ENCODE measurements at places on chromosomes 5 and 9.

GRCh38 chr5:17021602-17021932, 85.5 kb upstream of the MYO10 start:
- no peak for DNase-seq

- DNase-seq, result no peak
Observed at GRCh38 chr5:172931001-172931536, 28.2 kb upstream of the RPL26L1 start.

DNA sequence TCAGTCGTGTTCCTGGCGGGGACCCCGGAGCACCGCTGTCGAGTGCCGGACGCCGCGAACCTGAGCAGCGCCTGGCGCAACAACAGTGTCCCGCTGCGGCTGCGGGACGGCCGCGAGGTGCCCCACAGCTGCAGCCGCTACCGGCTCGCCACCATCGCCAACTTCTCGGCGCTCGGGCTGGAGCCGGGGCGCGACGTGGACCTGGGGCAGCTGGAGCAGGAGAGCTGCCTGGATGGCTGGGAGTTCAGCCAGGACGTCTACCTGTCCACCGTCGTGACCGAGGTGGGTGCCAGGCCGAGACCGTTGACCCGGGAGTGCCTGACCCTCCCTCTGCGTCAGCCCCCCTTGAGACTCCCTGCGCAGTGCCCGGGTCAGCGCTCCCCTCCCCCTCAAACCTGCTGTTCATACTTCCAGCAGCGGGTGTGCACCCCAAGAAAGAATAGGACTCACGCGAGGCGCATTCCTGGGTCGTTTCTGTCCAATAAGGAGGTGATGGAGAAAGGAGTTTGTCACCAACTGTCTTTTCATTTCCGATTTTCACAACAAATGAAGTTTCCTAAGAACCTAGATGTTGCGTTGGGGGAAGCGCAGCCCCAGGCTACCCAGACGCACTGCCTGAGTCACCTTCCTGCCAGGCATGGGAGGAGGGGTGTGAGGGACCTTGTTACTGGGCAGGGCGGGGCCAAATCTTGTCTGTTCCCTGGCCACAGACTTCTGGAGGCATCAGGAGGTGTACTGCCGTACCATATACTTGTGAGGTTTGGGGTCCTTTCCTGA, 722 bp downstream of the SLC22A4 start:
- DNase-seq, result peak; percentile 34

- DNase-seq, result no peak
Observed at GRCh38 chr9:135278586-135278985, 191.1 kb downstream of the OLFM1 start.

GRCh38 chr9:136089697-136090045, 5.4 kb downstream of the NACC2 start:
- no peak for DNase-seq

DNA sequence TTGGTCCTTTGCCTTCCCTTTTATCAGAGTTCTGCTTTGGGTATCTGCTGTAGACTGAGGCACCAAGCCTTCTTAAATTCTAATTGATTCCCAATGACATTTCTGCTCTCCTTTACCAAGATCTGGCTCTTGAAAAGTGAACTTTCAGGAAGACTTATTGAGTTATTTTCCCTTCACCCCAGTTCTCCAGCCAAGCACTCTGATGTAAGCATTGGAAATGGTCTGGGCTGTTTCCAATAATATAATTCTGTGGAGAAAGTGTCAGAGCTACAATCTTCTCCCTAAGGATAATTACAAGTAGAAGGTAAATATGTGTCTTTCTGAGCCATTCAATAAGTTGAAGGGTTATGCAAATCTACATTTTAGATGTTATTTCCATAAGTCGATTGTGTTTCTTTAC, 30.8 kb downstream of the BTF3 start:
- DNase-seq, result no peak

DNA sequence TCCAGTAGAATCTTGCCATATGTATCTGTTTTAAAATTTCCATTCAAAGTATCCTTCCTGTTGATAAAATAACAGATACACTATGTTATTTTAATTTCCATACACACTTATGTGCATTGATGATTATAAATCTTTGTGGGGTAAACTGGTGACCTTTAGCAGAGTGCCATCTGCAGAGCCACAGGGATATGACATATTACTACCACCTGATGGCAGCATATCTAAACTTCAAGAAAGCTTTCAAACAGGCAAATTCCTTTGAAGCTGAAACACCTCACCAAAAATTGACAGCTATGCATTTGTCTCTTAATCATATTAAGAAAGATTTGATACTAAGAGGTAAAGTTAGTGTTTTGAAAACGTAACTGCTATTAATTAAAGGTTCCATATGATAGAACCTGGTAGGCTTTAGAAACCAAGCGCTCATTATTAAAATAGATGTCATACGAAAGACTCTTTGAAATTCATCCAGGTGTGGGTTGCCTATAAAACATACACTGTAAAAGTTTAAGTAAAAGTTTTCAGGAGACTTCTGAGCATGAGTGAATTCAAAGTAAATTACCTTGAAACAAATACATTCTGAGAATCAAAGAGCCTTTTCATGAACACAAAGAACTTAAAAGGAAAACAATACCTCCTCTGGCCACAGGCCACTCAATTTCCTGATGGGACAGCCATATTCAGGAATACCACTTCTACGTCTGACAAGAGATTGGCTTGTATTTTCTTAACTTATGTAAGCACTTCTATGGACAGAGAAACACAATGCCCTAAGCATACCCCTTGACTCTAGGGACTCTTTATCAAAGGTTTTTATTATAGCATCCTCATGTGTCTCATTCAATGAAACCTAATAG, 93.3 kb downstream of the KIAA0825 start:
- DNase-seq, result no peak

DNA sequence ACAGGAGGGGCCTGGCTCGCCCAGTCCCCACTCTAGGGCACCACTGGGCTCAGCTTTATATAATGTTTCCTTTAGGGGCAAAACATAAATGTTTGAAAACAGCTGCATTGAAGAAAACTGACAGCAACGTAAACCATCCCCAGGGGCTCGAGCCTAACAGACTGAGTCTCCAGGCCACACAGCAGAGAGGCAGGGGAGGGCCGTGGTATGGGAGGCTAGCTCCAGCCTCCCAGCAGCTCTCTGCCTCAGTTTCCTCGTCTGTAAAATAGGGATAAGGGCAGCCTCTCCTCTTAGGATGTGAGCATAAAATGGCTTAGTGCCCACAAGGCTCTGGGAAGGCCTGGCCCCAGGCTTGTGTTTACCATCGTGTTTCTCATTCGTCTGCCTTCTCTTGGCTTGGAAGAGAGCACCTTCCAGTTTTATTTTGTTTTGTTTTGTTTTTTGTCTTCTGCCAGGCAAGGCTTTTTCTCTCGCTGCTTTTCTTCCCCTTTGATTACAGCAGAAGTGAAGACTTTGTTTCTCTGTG, 2.7 kb downstream of the ANKRD33B start:
- no peak for DNase-seq

- no peak for DNase-seq
Observed at GRCh38 chr5:147507480-147508126, 2.3 kb downstream of the DPYSL3 start.

DNA sequence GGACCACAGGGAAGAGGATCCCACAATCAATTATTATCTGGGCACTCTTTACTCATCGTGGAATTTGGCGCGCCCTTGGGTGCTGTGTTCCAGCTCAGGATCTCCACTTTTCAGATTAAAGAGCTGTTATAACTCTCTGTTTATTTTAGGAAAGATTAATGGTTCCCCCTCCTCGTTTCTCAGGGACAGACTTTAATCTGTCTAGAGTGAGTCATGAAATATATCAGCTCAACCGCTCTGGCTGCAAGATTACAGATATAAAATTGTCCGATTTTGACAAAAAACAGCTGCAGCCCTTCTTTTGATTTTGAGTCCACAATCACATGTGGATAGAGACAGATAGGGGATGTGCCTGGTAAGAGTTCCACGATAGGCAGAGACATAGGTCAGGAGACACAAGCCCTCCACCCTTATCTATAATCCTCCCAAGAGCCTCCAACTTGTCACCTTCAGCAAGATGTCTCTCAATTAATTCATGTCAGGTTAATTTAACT, 77.6 kb upstream of the ANKRD55 start:
- no peak for DNase-seq

GRCh38 chr9:126592461-126592860, 21.3 kb upstream of the LMX1B start:
- DNase-seq, result no peak

- no peak for DNase-seq
Observed at GRCh38 chr9:95213117-95213516, 104.4 kb downstream of the FANCC start.

DNA sequence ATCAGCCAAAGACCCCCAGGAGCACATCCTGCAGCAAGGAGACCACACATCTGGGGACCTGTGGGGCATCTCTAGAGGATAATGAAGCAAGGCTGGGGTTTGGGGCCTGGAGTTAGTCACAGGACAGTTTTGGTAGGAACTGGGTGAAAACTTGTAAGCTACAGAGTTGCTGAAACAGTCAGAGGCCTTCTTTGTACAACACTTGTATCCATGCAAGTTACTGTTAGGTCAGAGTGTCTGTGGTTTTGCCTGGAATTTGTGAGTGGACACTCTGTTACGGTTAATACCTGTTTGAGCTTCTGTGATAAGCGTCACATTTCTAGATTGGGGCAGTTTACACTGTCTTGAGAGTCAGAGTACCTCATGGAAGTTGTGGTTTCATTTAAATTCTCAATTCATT, 22.6 kb upstream of the ASPN start:
- no peak for DNase-seq

GRCh38 chr9:138006576-138007233, 129.1 kb downstream of the CACNA1B start:
- DNase-seq, result no peak

- no peak for DNase-seq
Observed at GRCh38 chr9:108258640-108259039, 597.1 kb downstream of the ACTL7B start.

DNA sequence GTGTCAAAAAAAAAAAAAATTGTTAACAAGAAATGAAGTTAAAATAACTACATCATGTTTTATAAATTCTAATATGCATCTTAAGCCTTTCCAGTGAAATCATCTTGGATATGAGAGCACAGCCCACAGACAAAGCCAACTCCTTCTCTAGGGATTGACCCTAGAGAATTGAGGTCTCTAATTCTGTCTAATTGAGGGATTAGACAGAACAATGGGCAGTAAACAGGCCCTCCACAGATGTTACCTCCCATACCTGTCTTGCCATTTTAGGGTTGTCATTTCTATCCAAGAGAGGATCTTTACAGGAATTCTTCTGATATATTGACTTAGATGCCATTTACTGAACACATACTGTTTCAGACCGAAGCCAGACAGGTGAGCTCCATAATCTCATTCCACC, 42.3 kb downstream of the NSG2 start:
- no peak for DNase-seq

GRCh38 chr5:115324021-115324420, 27.6 kb upstream of the CCDC112 start:
- no peak for DNase-seq

- DNase-seq, result no peak
Observed at GRCh38 chr9:4548811-4549725, 58.8 kb downstream of the SLC1A1 start.

DNA sequence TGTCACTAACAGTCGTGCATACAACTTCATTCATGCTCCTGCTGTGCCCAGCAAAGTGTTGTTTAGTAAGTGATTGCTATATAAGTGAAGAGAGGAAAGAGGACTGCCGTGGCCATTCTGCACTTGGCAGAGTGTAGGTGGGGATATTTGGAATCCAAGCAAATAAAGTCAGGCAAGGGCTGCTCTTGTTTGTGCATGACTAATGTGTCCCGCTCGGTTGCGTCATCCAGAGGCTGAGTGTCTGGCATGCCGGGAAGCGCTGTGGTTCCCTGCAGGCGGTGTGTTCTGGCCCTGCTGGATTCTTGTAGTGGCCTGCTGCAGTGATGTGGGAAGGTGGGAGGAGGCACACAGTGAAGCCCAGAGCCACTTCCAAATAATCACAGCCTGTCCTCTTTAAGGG, 136.9 kb upstream of the ANKH start:
- DNase-seq, result no peak

DNA sequence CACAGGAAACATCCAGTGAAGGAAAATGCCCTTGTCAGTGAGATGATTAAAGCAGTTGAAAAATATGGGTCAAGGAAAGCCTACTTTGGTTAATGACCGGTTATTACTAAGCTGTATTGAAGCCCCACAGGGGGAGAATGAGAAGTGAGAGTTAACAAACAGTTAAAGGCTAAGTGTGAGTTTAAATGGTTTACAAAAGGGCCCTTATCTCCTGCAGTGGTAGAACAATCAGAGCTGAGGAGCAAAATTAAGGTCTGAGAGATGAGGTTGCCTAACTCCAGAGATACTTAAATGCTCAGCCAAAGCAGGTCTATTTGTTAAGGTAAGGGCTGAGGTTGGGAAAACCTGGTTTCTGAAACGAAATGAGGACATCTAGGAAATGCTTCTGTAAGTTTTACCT, 75.1 kb upstream of the FER start:
- no peak for DNase-seq

GRCh38 chr5:147436596-147436995, 73.3 kb downstream of the DPYSL3 start:
- DNase-seq, result no peak
